ENCODE measurements at places on chromosomes 6 and 20.
A peak's percentile ranks its signal among the peaks of the same experiment; 100 is the strongest.

- no peak for DNase-seq
Measured at GRCh38 chr6:47278545-47278944, 31.2 kb downstream of the TNFRSF21 start.

- peak; percentile 64 for DNase-seq
Measured at GRCh38 chr6:137155830-137156229, 17.6 kb downstream of the IL22RA2 start.

GRCh38 chr20:48921883-48922820 lies 641 bp downstream of the ARFGEF2 start:
- DNase-seq, result no peak

DNA sequence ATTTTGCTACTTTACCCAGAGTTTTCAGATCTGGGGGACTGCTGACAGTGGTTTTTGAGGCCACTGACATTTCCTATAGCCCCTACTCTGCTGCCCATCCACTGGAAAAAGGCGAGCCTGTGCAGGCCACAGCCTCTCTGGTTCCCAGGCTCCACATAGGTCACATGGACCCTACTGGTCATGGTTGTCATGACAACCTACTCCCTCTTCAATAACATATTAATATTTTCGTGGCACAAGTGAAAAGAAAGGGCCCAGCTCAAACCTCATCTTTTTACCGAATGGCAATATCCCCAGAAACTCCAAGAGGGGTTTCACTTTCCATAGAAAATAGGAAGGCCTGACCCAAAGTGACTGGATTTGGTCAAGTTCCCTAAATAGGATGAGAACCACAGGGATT lies 11.0 kb upstream of the FOXO3 start:
- DNase-seq, result no peak

DNA sequence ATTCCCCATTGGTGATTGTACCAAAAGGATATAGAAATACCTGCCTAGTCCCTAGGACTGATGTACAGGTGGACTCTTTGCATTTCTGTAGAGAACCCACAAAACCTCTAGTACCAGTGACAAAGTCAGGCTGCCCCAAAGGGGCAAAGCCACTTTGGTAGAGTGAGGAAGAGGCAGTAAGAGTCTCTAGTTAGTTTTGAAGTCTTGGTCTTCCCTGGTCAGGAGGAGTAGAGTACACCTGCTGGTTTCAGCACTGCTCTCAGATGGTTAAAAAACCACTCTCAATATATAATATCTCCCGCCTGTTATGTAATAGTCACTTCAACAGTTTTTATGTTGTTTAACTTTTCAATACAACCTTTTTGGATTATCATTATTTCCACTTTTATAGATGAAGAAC lies 344.9 kb downstream of the CDKAL1 start:
- no peak for DNase-seq

- DNase-seq, result no peak
Measured at GRCh38 chr6:79453558-79454042, 83.6 kb downstream of the LCA5 start.

GRCh38 chr6:4904461-4905025 lies 99.3 kb downstream of the RPP40 start:
- no peak for DNase-seq

- no peak for DNase-seq
Measured at GRCh38 chr6:73857341-73857890, 161.4 kb downstream of the CD109 start.

DNA sequence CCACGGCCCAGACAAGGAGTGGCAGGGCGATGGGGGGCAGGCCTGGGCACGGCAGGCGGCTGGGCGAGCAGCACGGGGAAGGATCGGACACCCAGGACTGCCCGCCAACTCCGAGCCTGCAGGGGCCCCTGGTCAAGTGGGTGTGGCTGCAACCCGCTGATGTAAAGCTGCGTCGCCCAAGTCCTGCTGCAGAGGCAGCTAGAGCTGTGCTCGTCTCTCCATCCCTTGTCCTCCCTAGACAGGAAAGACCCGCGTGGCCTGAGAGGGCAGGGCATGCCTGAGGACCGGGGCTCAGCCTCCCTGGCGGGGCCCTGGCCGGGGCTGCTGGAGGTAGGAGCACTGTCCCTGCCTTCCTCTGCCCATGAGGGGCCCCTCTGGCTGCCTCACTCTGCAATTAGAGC lies 281.2 kb downstream of the CDH4 start:
- no peak for DNase-seq

- DNase-seq, result no peak
Measured at GRCh38 chr20:63568986-63569949, 4.8 kb downstream of the HELZ2 start.

- no peak for DNase-seq
Measured at GRCh38 chr6:79525272-79526100, 11.7 kb downstream of the LCA5 start.

DNA sequence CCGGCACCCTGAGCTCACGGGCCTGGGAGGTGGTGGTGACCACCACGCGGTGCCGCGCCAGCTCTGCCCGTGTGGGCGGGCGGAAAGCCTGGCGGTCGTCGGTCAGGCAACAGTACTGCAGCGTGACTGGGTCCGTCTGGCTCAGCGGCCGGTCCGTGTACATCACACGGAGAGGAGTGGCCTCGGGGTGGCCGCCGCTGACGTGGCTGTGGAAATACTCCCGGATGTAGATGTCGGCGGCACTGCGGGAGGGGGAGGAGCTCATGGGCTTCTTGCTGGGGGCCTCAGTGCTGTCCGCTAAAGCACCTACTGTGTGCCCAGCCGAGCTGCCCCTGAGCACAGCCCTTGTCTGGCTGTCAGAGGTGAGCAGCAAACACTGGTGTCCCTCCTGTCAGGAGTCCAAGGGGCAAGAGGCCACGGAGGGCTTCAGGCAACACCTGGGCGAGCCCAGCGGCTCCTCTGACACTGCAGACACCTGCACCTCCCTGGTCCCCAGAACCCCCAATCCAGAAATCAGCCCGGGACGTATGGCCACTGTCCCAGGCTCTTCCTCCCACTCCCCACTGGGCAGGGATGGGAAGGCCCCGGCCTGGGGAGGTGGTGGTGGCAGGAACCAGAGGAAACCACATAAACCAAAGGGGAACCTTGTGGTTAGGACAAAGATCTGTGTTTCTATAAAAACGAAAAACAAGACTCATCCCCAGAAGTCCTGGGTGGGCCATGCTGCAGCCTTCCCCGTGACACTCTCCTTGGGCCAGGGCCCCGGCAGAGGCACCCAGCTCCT lies 6.5 kb downstream of the HELZ2 start:
- DNase-seq, result peak; percentile 70

GRCh38 chr20:11411765-11412164 lies 505.9 kb upstream of the BTBD3 start:
- no peak for DNase-seq

DNA sequence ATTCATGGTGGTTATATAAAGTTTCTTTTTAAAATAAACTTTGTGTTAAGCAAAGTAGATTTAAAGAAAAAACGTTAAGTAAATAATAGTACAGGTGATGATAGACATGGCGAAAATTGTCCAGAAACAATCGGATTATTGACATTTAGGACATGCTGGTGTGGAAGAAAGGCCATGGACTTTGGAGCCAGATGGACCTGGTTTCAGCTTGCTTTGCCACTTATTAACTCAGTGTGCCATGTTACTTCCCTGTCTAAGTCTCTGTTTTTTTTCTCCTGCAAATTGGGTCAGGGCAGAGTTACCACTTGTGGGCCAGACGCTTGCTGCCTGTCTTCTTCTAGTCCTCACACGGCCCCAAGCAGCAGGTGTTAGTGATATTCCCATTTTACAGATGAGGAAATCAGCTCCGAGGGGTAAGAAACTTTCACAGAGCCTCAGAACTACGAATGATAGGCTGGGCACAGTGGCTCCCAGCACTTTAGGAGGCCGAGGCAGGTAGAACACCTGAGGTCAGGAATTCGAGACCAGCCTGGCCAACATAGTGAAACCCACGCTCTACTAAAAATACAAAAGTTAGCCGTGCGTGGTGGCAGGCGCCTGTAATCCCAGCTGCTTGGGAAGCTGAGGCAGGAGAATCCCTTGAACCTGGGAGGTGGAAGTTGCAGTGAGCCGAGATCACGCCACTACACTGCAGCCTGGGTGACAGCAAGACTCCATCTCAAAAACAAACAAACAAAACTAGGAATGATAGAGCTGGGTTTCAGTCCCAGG lies 12.4 kb downstream of the KIF3B start:
- no peak for DNase-seq

DNA sequence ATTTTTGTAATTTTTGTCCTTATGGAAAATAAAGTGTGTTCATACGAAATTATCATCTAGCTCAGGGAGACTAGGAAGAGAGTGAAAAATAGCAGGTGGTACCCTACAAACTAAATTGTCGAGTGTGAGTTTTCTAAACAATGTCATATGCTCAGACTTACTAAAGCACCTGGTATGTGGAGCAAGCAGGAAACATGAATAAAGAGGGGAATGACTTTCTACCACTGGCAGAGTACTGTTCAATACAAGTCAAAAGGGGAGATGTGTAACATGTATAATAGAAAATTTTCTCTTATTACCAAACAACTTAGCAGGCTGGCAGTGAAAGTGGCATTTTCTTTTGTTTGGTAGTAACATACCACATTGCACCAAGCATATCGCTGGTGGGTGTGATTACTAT lies 36.1 kb downstream of the CTNNBL1 start:
- no peak for DNase-seq

- no peak for DNase-seq
Measured at GRCh38 chr20:39468703-39469102, 506.6 kb downstream of the DHX35 start.

- DNase-seq, result no peak
Measured at GRCh38 chr20:40982415-40983145, 46.0 kb upstream of the TOP1 start.

GRCh38 chr20:24118034-24118433 lies 129.5 kb upstream of the GGTLC1 start:
- no peak for DNase-seq

- DNase-seq, result no peak
Measured at GRCh38 chr6:8589941-8590729, 154.8 kb upstream of the SLC35B3 start.

Measured in stimulated activated naive CD8-positive, alpha-beta T cell treated with anti-CD3 and anti-CD28 coated beads, Interleukin-15, amount 100 ng/mL, for 72 hours (primary cell).